ENCODE measurements at places on chromosomes 3 and 15.

- DNase-seq, result no peak
Observed at GRCh38 chr3:11658180-11658579, 14.5 kb upstream of the VGLL4 start.

GRCh38 chr3:66488492-66488891 is 12.3 kb downstream of the LRIG1 start:
- DNase-seq, result no peak

DNA sequence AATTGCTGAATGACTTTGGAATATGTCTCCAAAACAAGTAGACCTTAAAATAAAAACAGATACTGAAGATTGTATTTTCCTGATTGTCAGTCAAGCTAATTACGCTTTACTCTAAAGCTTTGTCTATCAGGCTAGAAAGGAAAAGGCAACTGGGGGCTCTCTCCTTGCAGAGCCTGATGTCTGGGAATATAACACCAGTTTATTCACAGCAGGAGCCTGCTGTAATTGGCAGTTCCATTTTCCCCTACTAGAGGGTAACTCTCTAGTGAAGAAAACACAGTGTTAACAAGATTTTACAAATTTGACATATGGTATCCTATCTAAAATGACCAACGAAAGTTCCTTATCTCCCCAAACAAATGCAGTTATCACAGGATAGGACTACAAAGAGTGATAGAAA is 158.8 kb downstream of the PDZRN3 start:
- DNase-seq, result no peak

- peak; percentile 38 for DNase-seq
Observed at GRCh38 chr15:56765251-56765650, 31.9 kb upstream of the ZNF280D start.

DNA sequence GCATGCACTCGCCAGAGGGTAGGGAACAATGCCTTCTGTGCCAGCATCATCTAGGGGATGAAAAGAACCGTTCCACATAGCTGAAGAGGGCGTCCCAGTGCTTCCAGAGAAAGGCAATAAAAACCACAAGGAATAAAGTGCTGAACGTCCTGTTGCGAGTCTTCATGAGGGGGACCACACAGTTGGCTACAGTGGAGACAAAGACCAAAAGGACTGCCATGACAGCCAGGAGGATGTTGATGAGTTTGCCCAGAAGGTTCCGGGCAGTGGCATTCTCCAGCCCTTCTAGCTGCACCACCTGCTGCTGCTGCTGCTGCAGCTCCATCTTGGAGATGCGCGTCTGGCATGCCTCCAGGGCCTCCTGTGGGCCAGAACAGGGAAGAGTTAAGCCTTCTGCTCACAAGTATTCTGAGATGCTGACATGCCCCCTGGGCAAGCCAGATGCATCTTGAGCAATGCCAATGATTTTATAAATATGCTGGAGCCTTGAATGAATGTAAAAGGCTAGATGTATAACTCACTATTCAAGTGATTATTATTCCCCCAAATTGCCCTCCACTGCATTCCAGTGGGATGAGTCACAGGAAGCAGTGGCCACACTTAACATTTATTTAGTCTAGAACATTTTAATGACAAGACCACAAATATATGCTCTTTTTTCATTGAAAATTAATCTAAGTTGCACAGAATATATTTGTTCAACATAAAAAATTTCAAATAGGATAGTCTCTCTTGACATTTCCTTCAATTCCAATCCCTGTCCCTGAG is 45.1 kb upstream of the PLXND1 start:
- peak; percentile 90 for DNase-seq

GRCh38 chr3:30934208-30934550 is 39.7 kb upstream of the GADL1 start:
- peak; percentile 68 for DNase-seq

- DNase-seq, result peak; percentile 79
Observed at GRCh38 chr3:42117175-42118008, 26.2 kb downstream of the TRAK1 start.

DNA sequence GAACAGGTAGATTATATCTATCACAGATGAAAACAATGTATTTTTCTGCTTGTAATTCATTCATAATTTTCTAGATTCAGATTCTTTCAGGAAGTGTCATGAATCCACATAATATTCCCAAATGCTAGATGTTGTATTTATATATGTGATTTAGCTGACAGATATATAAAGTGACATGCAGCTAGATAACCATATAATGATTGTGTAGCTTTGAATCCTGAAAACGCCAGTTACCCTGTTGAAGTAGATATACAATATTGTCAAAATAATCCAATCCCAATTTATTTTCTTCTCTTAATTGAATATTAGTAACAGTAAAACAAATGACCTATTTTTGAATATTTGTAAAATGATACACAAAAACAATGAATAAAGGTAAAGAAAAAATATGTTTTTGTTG is 738.4 kb downstream of the CADM2 start:
- DNase-seq, result no peak

GRCh38 chr3:59641169-59641899 is 591.5 kb upstream of the CFAP20DC start:
- DNase-seq, result no peak

DNA sequence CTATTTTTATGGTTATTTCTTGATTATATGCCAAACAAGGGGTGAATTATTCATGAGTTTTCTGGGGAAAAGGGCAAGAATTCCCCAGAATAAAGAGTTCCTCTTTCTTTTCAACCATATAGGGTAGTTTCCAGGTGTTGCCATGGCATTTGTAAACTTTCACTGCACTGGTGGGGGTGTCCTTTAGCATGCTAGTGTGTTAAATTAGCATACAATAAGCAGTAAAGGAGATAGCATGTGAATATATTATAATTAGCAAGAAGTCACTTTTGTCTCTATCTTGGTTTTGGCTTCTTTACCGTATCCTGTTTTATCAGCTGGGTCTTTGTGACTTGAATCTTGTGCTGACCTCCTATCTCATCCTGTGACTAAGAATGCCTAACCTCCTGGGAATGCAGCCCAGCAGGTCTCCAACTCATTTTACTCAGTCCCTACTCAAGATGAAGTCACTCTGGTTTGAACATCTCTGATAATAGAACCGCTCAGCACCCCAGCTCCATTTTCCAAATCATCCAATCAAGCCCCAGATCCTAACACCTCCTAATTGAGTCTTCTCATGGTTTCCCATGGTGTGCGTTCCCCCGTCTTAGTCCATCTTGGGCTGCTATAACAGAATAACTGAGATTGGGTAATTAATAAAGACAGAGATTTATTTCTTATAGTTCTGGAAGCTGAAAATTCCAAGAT is 3.4 kb upstream of the SELENOT start:
- peak; percentile 90 for DNase-seq

GRCh38 chr15:80752204-80752603 is 27.0 kb upstream of the CEMIP start:
- no peak for DNase-seq

DNA sequence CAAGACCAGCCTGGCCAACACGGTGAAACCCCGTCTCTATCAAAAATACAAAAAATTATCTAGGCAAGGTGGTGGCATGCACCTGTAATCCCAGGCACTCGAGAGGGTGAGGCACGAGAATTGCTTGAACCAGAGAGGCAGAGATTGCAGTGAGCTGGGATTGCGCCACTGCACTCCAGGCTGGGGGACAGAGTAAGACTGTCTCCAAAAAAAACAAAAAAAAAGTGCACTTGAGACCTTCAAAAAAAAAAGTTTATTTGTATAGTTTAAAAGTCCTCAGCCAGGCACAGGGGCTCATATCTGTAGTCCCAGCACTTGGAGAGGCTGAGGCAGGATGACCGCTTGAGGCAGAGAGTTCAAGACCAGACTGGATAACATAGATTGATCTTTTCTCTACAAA is 2.1 kb downstream of the PBRM1 start:
- no peak for DNase-seq

DNA sequence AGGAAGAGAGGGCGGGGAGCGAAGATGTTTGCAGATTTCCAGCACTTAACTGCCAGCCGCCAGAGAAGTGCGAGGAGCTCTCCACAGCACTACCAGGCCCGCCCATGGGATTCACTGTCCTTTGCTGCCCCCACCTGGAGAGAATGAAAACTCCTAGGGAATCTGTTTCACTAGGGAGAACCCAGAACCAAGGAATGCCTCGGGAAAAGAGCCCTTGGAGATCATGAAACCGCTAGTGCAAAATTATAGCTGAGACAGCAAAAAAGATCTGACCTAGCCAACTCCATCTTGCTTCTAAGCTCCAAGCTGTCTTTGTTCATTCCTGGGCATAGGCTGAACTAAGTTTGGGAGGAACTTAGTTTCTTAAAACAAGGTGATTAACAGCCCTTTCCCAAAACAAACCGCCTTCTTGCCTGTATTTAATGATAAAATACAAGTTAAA is 82.6 kb upstream of the GCNT3 start:
- DNase-seq, result peak; percentile 92

DNA sequence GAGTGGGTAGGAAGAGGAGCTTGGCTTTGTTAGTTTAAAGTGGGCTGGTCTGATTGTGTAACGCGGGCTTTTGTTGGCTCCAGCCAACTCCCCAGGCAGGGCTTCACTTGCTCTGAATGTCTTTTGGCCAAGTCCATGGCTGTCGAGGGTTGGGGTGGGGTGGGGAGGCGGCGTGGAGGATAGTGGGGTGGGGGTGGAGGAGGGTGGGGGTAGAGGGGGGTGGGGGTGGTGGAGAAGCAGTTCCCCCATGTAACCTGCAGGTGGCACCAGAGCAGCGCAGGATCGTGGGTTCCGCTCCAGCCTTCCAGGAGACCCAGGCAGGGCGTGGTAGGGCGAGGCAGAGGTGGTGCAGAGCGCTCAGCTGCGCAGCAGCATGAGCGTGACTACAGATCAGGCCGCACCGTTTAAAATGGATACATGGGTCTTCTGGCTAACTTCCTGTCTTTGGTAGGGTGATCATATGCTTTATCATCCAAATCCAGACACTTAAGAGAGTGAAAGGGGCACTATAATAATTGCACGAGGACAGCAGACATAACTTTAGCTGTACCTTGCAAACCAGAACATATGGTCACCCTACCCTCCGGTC is 28.3 kb downstream of the GOLGA6A start:
- DNase-seq, result peak; percentile 79

DNA sequence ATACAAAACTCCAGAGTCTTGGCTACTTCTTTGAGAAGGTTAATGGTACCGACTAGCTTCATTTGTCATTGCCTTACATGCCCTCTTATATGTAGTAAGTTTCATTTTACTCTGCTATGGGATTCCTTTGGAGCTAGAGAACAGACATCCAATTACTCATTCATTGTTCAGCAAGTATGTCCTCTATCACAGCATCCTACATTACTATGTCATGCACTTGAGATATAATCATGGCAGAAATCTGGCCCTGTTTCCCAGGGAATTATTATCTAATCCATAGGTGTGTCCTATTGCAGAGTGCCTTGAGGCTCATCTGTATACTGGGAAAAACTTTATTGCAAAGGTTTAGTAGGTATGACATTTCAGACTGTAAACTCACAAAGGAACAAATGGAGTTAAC is 333.1 kb upstream of the NECTIN3 start:
- peak; percentile 65 for DNase-seq

- no peak for DNase-seq
Observed at GRCh38 chr3:72246685-72247084, 461.7 kb upstream of the PROK2 start.

DNA sequence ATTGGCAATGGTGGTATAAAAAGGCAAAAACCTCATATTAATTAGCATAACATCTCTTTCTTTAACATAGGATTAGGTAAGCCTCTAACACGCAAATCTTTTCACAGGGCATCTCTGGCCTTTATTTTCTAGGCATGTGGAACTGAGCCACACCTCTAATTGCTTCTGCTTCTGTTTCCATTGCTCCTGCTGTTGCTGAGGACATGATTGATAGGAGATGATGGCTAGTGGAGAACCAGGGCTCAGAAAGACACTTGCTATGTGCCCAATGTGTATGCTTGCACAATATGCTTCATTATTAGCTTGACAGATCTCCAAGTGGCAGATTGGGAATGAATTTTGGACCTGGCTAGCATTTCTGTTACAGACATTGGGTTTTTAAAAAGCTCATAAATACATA is 114.5 kb downstream of the EPHA3 start:
- DNase-seq, result no peak

DNA sequence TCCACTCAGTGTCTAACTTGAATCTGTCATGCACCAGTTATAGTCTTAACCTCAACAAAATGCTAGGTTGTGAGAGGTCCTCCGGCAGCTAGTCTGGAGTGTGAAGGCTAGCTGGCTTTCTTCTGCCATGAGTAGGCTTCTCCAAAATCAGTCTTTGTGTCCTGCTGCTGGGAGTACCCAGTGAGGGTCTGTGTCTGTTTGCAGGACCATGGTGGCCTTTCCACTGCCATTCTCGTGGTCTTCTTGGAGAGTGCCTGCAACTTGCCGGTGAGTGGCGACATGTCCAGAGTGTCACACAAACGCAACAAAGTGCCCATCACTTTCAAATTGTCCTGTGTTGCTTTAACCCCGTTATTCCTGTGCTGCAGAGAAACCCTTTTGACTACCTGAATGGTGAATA is 34.0 kb downstream of the ESYT3 start:
- DNase-seq, result no peak

GRCh38 chr3:153785901-153786300 is 335.3 kb upstream of the ARHGEF26 start:
- DNase-seq, result peak; percentile 37
